ENCODE measurements at places on chromosomes 2 and 18. TPM values are rescaled to one million over a fixed set of nuclear protein-coding genes. Genes with fewer than 3 reads are reported as not detected.
A peak's percentile ranks its signal among the peaks of the same experiment; 100 is the strongest.

DNA sequence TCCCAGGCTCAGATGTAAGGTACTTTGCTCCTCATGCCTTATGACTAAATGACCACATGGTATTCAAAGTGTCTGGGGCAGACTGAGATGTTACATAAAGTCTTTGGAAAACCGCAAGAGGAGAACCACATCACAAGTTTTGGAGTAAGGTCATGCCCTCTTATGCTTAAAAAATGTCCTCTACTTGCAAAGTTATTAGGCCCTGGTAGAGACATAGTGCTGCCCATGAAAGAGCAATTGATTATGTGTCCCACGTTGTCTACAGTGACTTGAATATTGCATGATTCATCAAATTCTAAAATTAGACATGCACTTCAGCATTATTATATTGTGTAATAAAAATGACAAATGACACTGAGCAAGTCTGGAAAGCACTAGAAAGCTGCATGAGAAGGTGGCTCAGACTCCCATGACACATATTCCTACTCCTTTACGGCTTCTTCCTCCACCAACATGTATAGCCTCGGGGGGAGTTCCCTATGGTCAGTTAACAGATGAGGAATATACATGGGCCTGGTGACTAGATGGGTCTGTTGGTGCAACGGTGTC is 602.6 kb upstream of the VRK2 start:
- no peak for DNase-seq
- H3K27me3 ChIP-seq: no peaks in the 10 kb centered on the region
- no peak overlapping the region for H3K27ac ChIP-seq
- no peaks in the 10 kb centered on the region for H3K4me1 ChIP-seq

- H3K4me3 ChIP-seq: no peak overlapping the region
- no peak for DNase-seq
- no peaks in the 10 kb centered on the region for H3K36me3 ChIP-seq
- peak overlapping the region; percentile 62 for H3K27ac ChIP-seq
- H3K4me1 ChIP-seq: peaks cover 13% of the 10 kb centered on the region
Observed at GRCh38 chr2:215831296-215831913, 181.9 kb downstream of the MREG start.

- H3K27me3 ChIP-seq: no peaks in the 10 kb centered on the region
- no peak overlapping the region for H3K27ac ChIP-seq
- no peak for DNase-seq
- no peak overlapping the region for H3K4me3 ChIP-seq
- no peaks in the 10 kb centered on the region for H3K4me1 ChIP-seq
Observed at GRCh38 chr2:129748250-129748649, 231.2 kb upstream of the RAB6C start.

GRCh38 chr2:102313025-102313424 is 1.7 kb downstream of the IL1RL1 start:
- peaks cover 37% of the 10 kb centered on the region for H3K36me3 ChIP-seq
- no peak for DNase-seq
- H3K4me1 ChIP-seq: peaks cover 52% of the 10 kb centered on the region
- H3K4me3 ChIP-seq: no peak overlapping the region
- H3K27me3 ChIP-seq: no peaks in the 10 kb centered on the region

CEBPZ gene
- total RNA-seq: 59.3 TPM

Measured in activated T-helper 2 cell treated with anti-CD3 and anti-CD28 coated beads, Interferon-gamma antibody, Interleukin-2, Interleukin-4, amounts not matched to agents 10 μg/mL and 5 μg/mL and 100 μg/mL, durations not matched to agents 14 hours and 24 hours and 36 hours (primary cell).